ENCODE measurements at places on chromosomes 2 and 18.

DNA sequence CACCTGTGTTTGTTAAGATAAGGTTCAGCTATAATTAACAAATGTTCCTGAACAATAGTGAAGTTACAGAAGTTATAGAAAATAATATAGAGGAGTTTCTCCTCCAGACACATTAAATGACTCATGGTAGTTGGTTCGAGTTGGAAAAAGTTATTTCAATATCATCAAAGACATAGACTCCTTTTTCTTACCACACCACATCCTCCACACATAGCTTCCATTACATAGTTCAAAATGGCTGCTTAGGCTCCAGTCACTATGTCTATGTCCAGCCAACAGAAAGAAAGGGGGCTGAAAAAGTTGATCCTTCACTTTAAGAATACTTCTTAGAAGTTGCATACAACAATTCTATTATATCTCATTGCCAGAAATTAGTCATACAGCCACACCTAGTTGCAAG is 50.7 kb downstream of the DYNAP start:
- DNase-seq, result no peak

DNA sequence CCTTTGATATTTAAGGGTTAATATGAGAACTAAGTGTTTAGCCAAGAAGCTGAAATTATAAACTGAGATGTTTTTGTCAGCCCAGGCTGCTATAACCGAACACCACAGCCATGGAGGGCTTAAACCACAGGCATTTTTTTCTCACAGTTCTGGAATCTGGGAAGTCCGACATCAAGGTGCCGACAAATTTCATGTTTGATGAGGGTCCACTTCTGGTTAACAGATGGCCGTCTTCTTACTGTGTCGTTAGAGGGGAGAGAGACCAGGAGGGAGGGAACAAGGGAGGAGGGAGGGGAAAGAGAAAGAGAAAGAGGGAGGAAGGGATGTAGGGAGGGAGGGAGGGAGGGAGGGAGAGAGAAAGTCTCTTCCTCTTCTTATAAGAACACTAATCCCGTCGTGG is 6.5 kb upstream of the CNDP2 start:
- no peak for DNase-seq

DNA sequence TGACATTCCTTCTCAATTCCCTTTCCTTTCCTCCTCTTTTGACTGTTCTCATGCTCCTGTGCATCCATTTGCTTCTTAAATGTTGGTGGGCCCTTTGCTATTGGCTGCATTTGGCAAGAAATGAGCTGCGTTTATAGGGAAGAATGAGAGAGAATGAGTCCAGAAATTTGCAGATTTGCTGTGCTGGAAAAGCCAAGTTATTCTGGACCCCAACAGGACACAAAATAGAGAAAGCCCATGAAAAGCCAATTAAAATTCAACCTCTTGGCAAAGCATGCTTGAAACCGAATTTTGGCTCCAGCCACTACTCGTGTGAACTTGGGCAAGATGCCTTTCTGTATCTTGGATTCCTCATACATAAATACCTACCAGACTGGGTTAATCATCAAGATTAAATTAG is 1.3 kb upstream of the SCLY start:
- DNase-seq, result no peak

GRCh38 chr2:112296407-112296806 is 21.0 kb downstream of the ZC3H6 start:
- no peak for DNase-seq

GRCh38 chr18:29556070-29556469 is 1379.1 kb upstream of the CDH2 start:
- no peak for DNase-seq

DNA sequence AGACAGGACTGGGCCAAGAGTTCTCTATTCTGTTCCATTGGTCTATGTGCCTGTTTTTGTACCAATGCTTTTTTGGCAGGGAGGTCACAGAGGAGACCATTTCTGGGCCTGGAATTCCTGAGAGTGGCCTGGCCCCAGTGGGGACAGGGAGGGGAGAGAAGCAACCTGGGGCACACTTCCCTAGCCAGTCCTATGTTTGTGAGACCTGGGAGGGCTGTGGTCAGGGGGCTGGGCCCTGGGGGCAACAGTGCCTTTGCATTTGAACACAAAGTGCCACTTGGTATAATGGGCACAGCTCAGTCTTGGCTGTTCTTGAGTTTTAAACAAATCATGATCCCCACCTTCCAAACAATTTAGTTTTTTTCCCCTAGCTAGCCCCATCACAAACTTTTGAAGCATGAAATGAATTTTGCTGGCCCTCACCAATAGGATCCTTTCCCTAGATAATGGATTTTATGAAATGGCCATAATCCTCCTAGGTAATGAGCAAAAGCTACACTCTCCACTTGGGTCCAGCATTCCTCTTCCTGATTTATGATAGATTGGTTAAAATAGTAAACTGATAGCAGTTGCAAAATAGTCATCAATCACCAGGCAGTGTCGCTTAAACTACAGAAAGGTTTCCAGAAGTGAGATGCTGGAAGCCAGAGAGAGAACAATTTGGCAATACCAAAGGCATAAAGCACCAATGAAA is 133.5 kb downstream of the GLI2 start:
- no peak for DNase-seq

DNA sequence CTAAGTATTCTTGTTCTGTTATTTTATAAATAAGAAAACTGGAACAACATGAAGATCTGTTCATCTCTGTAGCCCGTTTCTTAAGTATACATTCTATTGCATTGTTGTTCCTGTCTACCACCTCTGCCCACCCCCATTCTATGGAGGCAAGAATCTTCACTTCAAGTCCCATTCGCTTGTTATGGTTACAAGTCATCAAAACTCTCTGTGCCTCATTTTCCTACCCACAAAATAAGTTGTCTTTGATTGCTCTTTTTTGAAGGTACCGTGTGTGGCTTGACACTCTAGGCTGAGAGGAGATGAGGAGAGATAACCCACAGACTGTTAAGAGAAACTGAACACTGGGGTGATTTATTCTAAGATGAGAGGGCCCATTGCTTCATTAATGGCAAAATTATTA is 2.9 kb upstream of the EVA1A start:
- DNase-seq, result no peak

DNA sequence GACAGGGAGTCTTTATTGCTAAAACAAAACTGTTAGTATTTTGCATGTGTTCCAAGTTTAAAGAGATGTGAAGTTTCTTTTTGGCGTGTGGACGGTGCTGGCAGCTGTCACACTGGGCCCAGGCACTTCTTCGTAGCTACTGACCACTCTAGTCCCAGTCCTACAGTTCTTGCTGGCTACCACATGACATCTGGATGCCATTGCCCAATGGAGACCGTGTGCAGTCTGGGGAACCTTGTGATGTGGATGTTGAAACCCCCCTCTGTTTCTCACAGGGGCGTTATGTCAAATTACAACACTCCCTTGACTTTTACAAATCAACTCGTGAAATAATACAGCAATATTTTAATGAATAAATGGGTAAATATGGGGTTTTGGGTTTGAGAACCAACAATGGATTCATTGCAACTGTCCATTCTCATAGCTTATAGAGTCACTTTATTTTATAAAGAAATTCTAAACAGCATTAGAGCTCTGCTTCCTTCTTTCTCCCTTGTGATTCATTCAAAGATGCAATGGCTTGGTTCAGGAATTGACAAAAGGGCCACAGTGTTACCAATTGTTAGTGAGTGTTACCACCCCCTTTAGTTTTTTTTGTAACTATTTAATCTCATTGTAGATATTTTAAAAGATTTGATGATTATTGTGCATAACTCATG is 1.2 kb downstream of the GPD2 start:
- DNase-seq, result no peak

GRCh38 chr2:52395912-52396311 is 1364.0 kb upstream of the NRXN1 start:
- no peak for DNase-seq

DNA sequence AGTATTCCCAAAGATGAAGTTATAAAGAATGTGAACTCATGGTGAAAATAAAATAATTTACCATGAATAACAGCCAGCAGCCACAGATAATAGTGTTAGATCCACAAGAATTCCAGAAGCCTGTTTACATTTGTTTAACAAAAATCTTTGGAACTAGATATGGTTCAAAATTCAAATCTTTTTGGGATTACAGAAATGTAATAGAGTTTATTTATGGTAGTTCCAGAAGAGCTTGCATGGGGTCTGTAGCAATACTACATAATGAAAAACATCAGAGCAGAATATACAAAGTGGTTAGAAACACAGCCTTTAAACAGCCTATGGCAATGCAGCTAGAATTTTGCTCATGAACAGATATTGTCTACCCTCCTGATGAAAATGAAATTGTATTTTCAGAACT is 179.1 kb downstream of the RDH14 start:
- DNase-seq, result no peak

- no peak for DNase-seq
These were observed 107.5 kb downstream of the MSTN start for GRCh38 chr2:189954989-189955388.

DNA sequence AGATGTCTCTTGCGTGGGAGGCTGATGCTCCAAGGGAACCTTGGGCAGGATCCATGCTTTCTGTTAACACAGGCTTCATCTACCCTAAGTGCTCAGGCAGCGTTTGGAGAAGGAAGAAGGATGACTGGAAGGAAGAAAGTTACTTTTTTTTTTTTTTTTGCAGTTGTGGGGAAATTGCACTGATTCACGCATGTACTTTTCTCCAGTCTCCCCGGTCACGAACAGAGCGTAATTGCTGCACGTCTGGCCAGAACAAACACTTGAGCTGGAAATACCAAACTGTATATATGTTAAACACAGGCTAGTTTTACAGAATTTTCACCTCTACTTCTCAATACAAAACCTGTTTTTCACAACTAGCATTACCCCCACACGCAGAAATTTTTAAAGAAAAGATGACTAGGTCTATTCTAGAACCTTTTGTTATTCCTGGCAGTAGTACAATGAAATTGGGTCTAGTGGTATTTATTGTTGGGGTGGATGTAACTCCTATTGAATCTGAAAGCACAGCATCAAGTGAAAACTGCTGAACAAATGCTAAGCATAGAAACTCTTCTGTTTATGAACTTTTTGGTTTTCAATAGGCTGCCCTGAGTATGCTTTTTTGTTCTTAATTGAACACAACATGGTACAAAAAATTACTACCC is 9.3 kb upstream of the SCYGR5 start:
- no peak for DNase-seq

DNA sequence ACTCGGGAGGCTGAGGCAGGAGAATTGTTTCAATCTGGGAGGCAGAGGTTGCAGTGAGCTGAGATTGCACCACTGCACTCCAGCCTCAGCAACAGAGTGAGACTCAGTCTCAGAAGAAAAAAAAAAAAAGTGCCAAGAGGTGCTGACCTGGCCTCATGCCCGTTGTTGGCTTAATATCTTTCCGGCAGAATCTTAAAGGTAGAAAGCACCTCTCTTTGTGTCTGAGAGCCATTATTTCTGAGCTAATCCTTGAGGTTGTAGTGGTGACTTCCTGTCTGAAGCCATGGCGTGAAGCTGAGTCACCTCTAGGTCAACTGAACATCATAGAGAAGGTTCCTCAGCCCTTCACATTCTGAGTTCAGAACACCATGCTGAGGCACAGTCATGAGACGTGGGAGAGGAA is 60.4 kb downstream of the WDSUB1 start:
- DNase-seq, result no peak

GRCh38 chr2:100941646-100942240 is 60.3 kb upstream of the RPL31 start:
- no peak for DNase-seq

- no peak for DNase-seq
These were observed 17.2 kb downstream of the GPC1 start for GRCh38 chr2:240452462-240453256.

GRCh38 chr2:102498414-102498813 is 25.4 kb downstream of the SLC9A4 start:
- no peak for DNase-seq

GRCh38 chr2:71785516-71785981 is 332.2 kb downstream of the DYSF start:
- peak; percentile 87 for DNase-seq

DNA sequence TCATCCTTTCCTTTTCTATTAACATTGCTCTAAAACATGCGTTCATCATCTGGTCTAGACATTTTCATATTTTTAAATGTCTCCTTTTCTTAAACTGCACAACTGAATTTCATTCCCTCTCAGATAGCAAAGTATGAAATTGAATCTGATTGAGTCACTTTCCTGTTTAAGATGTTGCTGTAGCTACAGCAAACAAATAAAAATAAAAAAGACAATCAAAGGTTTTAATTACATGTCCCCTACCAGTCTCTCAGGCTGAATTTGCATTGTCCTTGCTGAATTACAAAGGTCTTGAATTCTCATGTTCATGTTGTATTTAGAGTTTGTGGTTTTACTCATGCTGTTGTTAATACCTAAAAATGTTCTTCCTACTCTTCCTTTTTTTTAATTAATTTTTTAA is 537.9 kb upstream of the LRATD1 start:
- no peak for DNase-seq

DNA sequence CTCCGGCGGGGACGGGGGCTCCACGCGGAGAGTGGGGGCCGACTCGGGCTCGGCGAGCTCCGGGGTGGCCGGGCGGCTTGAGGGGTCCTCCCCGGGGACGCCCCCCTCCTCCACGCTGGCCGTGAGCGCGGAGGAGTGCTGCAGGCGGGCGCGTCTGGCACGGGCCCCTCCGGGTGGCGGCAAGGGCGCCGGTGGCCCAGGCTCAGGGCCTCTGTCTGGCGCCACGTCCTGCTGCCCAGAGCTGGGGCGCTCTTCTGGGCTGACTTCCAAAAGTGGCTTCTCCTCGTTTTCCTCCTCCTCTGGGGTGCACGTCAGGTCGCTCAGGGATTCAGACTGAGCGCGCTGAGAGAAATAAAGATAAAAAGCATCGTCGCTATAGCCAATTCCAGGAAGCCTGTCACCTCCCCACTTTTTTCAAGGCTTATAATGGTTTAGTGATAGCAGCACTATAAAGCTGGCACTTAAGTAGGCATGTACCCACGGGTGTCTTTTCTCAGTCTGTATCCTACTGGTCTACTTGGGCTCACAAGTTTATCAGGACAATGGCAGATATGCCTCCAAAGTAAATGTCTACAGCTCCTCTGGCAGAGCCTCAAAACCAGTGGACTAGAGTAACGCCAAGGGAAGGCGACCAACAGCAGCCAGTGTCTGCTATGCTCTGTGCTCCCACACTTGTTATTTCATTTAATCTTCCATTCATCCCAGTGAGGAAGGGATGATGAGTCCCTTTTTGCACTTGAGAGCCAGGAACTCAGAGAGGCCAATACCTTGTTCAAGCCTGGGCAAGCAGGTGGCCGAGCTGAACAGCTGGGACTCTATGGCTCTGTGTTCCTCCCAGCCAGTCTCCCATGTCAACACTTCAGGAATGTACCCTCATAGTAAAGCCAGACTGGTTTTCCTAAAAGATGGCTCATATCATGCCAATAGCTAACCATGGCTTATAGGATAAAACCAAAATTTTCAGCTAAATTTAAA is 92.6 kb upstream of the MGAT4A start:
- no peak for DNase-seq

DNA sequence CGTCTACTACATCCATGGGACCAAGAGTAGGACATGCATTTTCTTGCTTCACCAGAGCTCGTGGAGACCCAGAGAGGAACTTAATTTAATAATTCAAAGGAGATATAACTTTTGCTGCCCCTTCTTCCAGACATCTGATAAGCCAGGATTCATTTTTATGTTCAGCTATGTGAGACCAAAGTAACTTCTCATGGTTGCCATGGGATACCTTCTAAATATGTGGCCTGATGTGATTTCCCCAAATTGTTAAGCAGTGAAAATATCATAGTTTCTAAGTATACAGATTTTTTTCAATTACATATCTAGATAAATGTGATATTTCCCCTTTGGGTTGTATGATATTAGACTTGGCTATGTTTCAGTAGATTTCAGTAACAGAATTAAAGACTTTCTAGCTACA is 185.5 kb upstream of the FN1 start:
- DNase-seq, result no peak

- DNase-seq, result no peak
These were observed 57.0 kb downstream of the CD28 start for GRCh38 chr2:203763241-203763937.

- peak; percentile 57 for DNase-seq
These were observed 13.8 kb downstream of the MLPH start for GRCh38 chr2:237500681-237501424.
